Activated naive CD8-positive, alpha-beta T cell treated with anti-CD3 and anti-CD28 coated beads, Interleukin-2, amount 10 ng/mL, durations not matched to agents 7 days and 5 days (primary cell): ENCODE measurements at places on chromosomes 4 and X. TPM values are rescaled to one million over a fixed set of nuclear protein-coding genes. Genes with fewer than 3 reads are reported as not detected.

Gene MAGEA1
- total RNA-seq, result not detected

Gene POU3F4
- not detected for total RNA-seq

Gene RHOH
- total RNA-seq, result 187 TPM

GRCh38 chr4:144748814-144749555, 103.0 kb downstream of the HHIP start:
- no peaks in the 10 kb centered on the region for H3K4me1 ChIP-seq
- no peaks in the 10 kb centered on the region for H3K36me3 ChIP-seq
- no peak for DNase-seq
- no peak overlapping the region for H3K27ac ChIP-seq
- H3K4me3 ChIP-seq, result no peak overlapping the region

DNA sequence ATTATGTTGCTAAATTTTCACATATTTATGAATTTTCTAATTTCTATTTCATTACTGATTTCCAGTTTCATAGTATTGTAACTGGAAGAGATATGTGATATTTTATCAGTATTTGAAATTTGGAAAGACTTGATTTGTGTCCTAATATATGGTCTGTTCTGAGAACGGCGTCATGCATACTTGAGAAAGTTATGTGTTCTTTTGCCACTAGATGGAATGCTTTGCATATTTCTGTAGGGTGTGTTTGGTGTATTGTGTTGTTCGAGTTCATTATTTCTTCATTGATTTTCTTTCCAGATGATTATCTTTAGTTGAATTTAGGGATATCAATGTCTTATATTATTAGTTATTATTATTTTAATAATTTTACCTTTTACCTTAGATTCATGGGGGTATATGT, 110.6 kb upstream of the ITM2A start:
- no peak for DNase-seq
- H3K36me3 ChIP-seq, result no peaks in the 10 kb centered on the region
- H3K4me1 ChIP-seq, result no peaks in the 10 kb centered on the region
- no peak overlapping the region for H3K4me3 ChIP-seq
- no peak overlapping the region for H3K27ac ChIP-seq

DNA sequence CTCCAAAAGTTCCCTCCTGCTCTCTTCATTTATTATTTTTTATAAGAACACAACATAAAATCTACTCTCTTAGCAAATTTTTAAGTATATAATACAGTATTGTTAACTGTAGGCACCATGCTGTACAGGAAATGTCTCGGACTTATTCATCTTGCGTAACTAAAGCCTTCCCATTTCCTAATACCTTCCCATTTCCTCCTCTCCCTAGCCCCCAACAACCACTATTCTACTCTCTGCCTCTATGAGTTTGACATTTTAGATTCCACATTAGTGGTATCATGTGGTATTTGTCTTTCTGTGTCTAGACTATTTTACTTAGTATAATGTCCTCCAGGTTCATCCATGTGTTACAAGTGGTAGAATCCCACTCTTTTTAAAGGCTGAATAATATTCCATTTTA, 15.8 kb upstream of the SYTL4 start:
- no peak overlapping the region for H3K4me3 ChIP-seq
- no peak for DNase-seq
- no peak overlapping the region for H3K27ac ChIP-seq
- peaks cover 9% of the 10 kb centered on the region for H3K27me3 ChIP-seq

- DNase-seq, result no peak
- peaks cover 2% of the 10 kb centered on the region for H3K36me3 ChIP-seq
- H3K4me3 ChIP-seq, result no peak overlapping the region
- no peak overlapping the region for H3K27ac ChIP-seq
- peaks cover 21% of the 10 kb centered on the region for H3K4me1 ChIP-seq
Observed at GRCh38 chrX:40579141-40579540, 1.6 kb upstream of the ATP6AP2 start.

Gene CLDN34
- not detected for total RNA-seq

DNA sequence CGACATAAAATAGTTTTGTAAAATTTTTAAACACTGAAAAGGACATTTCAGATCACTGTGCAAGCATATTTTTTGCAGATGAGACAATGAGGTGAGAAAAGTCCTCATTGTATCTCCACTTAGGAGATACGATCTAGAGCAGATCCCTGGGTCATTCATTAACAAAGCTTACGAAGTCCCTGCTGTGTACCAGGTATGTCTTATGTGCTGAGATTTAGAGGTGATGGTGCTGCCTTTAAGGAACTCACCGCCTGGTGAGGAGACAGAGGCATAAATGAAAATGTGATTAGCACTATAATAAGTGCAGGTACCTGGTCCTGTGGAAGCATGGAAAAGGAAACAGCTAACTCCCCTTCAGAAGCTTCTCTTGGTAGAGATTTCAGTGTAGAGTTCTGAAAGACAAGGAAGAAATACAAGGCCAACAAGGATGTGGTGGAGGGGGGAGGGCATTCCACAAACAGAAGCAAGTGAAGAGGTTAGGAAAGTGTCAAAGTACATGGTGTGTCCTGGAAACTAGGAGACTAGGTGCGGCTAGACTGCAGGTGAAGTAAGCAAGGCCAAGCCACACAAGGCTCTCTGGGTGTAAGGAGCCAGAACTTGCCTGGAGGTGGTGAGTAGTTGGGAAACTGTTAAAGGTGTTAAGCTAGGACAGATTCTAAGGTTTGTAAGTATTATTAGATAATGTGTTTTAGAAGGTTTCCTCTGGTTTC, 1.5 kb upstream of the NDNF start:
- no peaks in the 10 kb centered on the region for H3K36me3 ChIP-seq
- peaks cover 27% of the 10 kb centered on the region for H3K4me1 ChIP-seq

Gene ARMCX6
- 37.5 TPM for total RNA-seq

GRCh38 chr4:183107891-183108459, 8.9 kb downstream of the WWC2 start:
- H3K27me3 ChIP-seq, result peaks cover 8% of the 10 kb centered on the region
- no peaks in the 10 kb centered on the region for H3K4me1 ChIP-seq
- no peak overlapping the region for H3K4me3 ChIP-seq
- no peak for DNase-seq
- H3K36me3 ChIP-seq, result no peaks in the 10 kb centered on the region

DNA sequence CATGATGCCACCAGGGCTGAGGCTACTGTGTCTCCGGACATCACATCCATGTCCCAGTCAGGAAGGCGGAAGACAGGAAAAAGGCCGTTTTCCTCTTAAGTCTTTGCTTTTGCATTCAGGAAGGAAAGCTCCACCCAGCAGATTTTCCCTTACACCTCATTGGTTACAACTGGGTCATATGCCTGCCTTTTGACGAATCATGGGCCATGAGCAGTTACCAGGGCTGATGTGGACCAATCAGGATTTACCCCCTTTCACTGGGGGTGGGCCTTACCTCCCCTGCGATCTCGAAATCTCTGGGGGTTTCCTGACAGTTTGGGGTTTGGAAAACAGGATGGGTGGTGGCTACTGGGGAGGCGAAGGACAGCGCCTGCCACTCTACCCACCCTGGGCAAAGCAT, 52.5 kb upstream of the GRPEL1 start:
- no peak overlapping the region for H3K27ac ChIP-seq
- H3K4me3 ChIP-seq, result no peak overlapping the region
- H3K27me3 ChIP-seq, result peaks cover 13% of the 10 kb centered on the region
- H3K36me3 ChIP-seq, result no peaks in the 10 kb centered on the region
- DNase-seq, result no peak

Gene HSFX2
- total RNA-seq, result 0.28 TPM

DNA sequence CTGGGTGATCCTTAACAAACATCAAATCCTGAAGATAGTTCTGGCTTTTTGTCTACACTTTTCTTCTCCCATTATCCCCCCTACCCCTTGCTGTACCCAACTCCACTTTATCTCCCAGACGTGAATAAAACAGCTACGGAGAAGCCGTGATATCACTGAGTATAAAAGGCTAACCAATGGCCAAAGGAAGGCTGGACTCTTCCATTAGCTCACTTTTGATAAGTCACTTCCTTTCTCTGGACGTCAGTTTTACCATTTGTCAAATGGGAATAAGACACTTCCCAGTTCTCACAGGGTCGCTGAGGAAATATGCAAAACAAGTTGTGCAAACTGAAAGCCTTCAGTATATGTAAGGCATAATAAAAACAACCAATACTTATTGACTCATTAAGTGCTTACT, 38.6 kb upstream of the EDA2R start:
- no peaks in the 10 kb centered on the region for H3K36me3 ChIP-seq
- DNase-seq, result no peak
- no peak overlapping the region for H3K4me3 ChIP-seq
- no peaks in the 10 kb centered on the region for H3K4me1 ChIP-seq

GRCh38 chr4:173507471-173508385, 22.3 kb downstream of the HAND2 start:
- no peak overlapping the region for H3K27ac ChIP-seq
- DNase-seq, result no peak
- H3K4me3 ChIP-seq, result peak overlapping the region; percentile 62
- peaks cover 4% of the 10 kb centered on the region for H3K36me3 ChIP-seq
- H3K4me1 ChIP-seq, result peaks cover 16% of the 10 kb centered on the region
- H3K27me3 ChIP-seq, result peaks cover 94% of the 10 kb centered on the region

GRCh38 chr4:7017446-7018048, 25.6 kb upstream of the TADA2B start:
- no peaks in the 10 kb centered on the region for H3K27me3 ChIP-seq
- H3K36me3 ChIP-seq, result peaks cover 19% of the 10 kb centered on the region
- no peak overlapping the region for H3K4me3 ChIP-seq
- peak overlapping the region; percentile 22 for H3K27ac ChIP-seq
- DNase-seq, result no peak

- no peaks in the 10 kb centered on the region for H3K4me1 ChIP-seq
- H3K27me3 ChIP-seq, result no peaks in the 10 kb centered on the region
- no peak overlapping the region for H3K4me3 ChIP-seq
- H3K36me3 ChIP-seq, result no peaks in the 10 kb centered on the region
- no peak overlapping the region for H3K27ac ChIP-seq
- no peak for DNase-seq
Observed at GRCh38 chr4:75325318-75325979, 188.8 kb downstream of the RCHY1 start.

DNA sequence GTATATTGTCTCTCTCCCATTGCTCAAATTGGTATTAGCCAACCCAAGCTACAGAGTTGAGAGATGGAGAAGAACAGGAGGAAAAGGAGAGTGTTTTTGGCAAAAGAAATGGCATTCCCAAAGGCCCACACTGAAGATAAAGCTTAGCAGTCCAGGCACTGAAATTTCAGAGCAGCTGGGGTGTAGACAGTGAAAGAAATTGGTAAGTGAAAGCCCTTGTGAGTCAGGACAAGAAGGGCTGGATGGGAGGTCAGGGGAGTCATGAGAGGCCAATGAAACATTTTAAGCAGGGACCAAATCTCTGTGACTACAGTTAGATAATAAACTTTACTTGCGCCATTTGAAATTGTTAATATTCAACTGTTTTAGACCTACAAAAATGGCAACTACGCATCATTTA, 177.7 kb downstream of the ADAMTS3 start:
- no peak for DNase-seq
- H3K27ac ChIP-seq, result no peak overlapping the region
- H3K27me3 ChIP-seq, result no peaks in the 10 kb centered on the region
- H3K4me1 ChIP-seq, result no peaks in the 10 kb centered on the region

Gene XKRX
- 0.23 TPM for total RNA-seq

- H3K4me1 ChIP-seq, result no peaks in the 10 kb centered on the region
- no peak overlapping the region for H3K4me3 ChIP-seq
- H3K27me3 ChIP-seq, result peaks cover 6% of the 10 kb centered on the region
- H3K36me3 ChIP-seq, result no peaks in the 10 kb centered on the region
Observed at GRCh38 chrX:145826466-145826865, 8.8 kb downstream of the SLITRK2 start.

DNA sequence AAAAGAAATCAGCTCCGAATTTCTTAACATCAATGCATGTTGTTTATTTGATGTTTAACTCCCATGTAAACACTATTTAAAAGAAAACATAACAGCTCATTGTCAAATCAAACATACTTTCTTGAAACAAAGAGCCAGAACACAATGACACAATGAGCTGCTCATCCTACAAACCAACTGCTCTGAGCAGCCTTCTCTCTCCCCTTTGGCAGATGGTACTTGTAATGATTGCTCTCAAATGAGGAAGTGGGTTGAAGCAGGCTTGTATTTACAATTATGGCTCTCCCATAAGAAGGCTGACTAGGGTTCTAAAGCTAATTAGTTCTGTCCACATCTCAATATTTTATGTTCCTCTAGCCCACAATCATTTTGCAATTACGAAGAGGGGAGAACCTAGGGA, 637.8 kb upstream of the ADGRL3 start:
- no peaks in the 10 kb centered on the region for H3K27me3 ChIP-seq
- no peak overlapping the region for H3K4me3 ChIP-seq

Gene MOSPD2
- total RNA-seq, result 14.4 TPM

Gene ADH1B
- total RNA-seq, result not detected

Gene CRLF2
- total RNA-seq, result 0.71 TPM

Gene BEND4
- total RNA-seq, result 0.77 TPM

Gene GABRG1
- total RNA-seq, result not detected

GRCh38 chr4:17932041-17932440, 89.5 kb downstream of the LCORL start:
- no peak for DNase-seq
- no peaks in the 10 kb centered on the region for H3K27me3 ChIP-seq
- no peak overlapping the region for H3K27ac ChIP-seq
- H3K4me1 ChIP-seq, result no peaks in the 10 kb centered on the region
- H3K4me3 ChIP-seq, result no peak overlapping the region
- peaks cover 12% of the 10 kb centered on the region for H3K36me3 ChIP-seq

DNA sequence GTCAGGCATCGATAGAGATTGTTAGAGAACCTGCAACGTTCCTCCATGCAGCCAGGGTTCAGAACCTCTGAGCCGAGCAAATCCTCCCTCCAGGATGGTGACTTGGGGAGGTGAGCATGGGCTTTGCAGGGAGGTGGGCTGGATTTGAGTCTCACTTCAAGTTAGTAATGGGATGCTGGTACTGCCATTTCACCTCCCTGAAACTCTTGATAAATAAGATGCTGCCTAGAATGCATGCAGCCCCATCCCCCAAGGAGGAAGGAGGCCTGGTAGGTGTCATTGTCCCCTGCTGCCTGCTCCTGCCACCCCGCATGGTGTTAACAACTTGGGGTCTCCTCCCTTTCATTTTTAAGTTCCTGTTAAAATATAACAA, 35.7 kb upstream of the SLC2A9 start:
- no peak overlapping the region for H3K4me3 ChIP-seq
- no peak for DNase-seq
- peaks cover 29% of the 10 kb centered on the region for H3K36me3 ChIP-seq
- H3K27me3 ChIP-seq, result no peaks in the 10 kb centered on the region

DNA sequence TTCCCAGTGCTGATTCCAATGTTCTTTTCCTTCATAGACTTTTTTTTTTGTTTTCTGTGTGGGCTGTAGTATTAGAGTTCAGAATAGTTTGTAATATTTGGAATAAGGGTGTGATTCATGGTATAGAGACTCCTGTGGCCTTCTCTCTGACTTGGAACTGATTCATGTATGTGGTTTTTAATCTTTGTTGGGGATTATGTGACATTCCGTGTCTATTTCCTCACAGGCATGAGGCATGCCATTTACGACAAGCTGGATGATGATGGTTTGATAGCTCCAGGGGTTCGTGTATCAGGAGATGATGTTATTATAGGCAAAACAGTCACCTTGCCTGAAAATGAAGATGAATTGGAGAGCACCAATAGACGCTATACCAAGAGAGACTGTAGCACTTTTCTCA, 44.4 kb downstream of the POLR2B start:
- H3K27me3 ChIP-seq, result no peaks in the 10 kb centered on the region
- no peak overlapping the region for H3K27ac ChIP-seq
- H3K4me3 ChIP-seq, result no peak overlapping the region
- H3K36me3 ChIP-seq, result peaks cover 52% of the 10 kb centered on the region

GRCh38 chr4:76830964-76831703, 66.8 kb downstream of the SOWAHB start:
- peaks cover 3% of the 10 kb centered on the region for H3K27me3 ChIP-seq
- H3K4me3 ChIP-seq, result no peak overlapping the region
- no peak overlapping the region for H3K27ac ChIP-seq
- H3K4me1 ChIP-seq, result no peaks in the 10 kb centered on the region

Gene TLR8
- total RNA-seq, result 0.11 TPM

- no peak overlapping the region for H3K27ac ChIP-seq
- no peaks in the 10 kb centered on the region for H3K4me1 ChIP-seq
- H3K27me3 ChIP-seq, result peaks cover 28% of the 10 kb centered on the region
- DNase-seq, result no peak
Observed at GRCh38 chr4:169250796-169251195, 20.0 kb downstream of the SH3RF1 start.
